Activated CD4-positive, CD25-positive, alpha-beta regulatory T cell treated with anti-CD3 and anti-CD28 coated beads, Interleukin-2, amount 50 U/mL, for 16 hours (primary cell): ENCODE measurements at places on chromosomes 12 and 14.

DNA sequence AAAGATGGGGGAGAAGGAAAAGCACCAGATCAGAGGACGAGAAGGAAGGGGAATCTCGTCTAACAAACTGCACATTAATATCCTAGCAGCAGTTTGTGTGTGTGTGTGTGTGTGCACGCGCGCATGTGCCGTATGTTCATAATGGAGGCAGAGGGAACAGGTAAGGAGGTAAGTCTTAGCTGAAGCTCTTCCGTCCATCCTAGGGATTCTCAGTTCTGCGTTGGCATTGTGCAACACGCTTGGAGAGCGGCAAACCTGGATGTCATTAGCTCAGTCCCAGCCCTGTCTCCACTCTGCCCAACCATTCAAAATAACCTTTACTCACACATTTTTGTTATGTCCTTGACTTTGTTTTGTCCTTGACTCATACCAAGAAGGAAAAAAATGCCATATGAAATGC is 1.6 kb upstream of the C1R start:
- DNase-seq: no peak

DNA sequence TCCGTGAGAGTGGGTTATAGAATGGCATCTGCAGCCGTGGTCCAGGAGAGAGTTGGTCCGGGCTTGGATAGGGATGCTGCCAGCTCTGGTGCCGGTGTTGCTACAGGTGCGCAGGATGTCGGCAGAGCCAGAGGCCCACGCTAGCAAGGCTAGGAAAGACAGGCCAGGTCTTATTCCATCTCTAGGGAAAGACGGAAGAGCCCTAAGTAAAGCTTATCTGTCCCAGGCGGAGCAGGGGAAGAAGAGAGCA is 485 bp upstream of the PSME1 start:
- DNase-seq: no peak

DNA sequence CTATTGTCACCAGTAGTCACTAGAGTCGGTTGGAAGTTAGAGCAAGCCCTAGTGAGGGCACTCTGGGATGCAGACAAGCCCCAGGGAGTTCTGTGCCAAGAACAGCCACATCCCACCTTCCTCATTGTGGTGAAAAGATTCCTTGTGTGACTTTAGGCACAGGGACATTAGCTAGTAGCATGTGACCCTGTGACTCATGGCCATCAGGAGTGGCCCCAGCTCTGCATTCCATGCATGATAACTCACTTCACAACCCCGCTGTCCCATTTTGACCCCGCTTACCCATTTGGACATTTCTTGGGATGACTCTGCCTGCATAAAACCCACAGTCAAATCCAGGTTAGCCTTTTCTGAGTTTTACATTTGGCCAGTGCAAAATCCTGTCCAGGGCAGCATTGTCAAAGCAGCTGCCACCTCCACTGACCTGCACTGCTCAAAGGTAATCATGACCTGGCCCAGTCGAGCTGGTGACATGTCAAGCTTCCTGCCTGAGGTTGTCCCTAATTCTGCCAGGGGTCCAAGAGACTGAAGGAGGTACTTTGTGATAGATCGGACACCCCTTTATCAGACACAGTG is 430.5 kb downstream of the DPF3 start:
- DNase-seq: no peak

DNA sequence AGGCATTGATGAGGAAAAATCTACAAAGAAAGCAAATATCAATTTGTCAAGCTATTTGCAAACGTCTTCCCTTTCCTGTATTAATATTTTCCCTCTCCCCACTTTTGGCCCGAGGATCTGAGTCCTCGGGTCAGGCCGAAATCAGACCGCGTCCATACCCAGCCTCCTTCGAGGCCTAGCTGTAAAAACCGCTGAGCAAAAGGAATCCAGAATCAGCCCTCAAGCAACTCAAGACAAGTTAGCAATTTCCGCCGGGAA is 353 bp upstream of the MAPK1IP1L start:
- DNase-seq: no peak

DNA sequence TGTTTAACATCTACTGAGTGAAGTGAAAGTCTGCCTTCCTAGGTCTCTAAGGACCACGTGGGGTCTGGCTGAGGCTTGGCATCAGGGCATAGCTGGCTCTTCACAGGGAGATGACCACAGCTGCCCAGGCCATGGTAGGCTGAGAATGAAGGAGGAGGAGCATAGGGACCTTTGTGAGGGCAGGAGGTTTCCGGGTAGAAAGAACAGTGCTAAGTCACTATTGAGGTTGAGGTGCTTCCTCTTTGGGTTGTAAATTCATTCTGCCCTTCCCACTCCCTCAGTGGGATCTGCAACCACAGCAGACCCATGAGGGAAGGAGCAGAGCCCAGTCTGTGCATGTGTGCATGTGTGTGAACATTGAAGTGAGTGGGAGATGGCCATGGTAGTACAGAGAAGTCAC is 909.6 kb downstream of the VRK1 start:
- DNase-seq: no peak

DNA sequence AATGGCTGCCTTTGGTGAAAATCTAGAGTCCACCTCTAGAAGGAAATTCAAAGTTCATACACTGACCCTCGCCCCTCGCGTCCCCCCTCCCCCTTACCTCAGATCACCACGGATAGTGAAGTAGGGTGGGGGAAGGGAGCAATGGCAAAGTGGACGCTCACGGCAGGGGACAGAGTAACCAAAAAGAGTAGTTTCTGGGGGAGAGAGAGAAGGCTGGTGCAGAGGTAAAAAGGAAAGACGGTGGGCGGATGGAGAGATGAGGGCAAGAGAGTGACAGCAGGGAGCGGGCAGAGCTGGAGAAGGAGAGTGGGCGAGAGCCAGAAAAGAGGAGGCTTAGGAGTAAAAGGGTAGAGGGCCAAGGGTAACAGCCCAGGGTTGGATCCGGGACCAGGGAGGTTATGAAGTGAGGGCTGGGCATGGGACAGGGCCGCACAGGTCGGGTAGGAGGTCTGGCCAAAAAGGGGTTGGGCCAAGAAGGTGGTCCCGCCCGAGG is 423 bp downstream of the ALDH6A1 start:
- DNase-seq: no peak

DNA sequence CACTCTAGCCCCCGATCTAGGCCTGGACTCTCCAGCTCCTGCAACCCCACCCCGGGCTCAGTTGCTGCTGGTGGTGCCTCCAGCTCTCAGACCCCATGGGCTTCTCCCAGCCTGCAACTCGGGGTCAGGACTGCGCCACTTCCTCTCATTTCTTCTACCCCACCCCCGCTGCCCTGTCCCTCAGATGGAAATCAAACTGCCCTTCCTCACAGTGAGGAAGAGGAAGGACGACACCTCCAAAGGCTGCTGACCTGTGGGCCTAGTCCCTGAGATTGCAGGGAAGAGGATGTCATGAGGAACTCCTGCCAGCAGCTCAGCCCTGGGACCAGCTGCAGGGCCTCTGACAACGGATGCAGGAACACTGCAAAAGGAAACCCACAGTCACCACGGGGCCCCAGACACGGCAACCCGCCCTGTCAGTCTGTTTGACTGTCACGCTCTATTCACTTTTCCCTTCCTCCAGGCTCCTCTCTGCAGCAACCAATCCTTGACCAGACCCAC is 29.3 kb upstream of the PNMA1 start:
- no peak for DNase-seq

- DNase-seq: no peak
Observed at GRCh38 chr12:49872381-49872780, 29.5 kb upstream of the BCDIN3D start.

- no peak for DNase-seq
Observed at GRCh38 chr14:80364274-80364673, 153.0 kb upstream of the DIO2 start.

- peak; percentile 16 for DNase-seq
Observed at GRCh38 chr12:107912421-107913004, 138.0 kb downstream of the ASCL4 start.

- DNase-seq: no peak
Observed at GRCh38 chr14:105064721-105065143, 498 bp downstream of the GPR132 start.

- no peak for DNase-seq
Observed at GRCh38 chr12:57276935-57277563, 26.1 kb upstream of the STAC3 start.

GRCh38 chr12:83575326-83575725 is 888.6 kb downstream of the TMTC2 start:
- DNase-seq: no peak

GRCh38 chr12:42162965-42163364 is 18.3 kb upstream of the GXYLT1 start:
- no peak for DNase-seq
